ENCODE measurements at places on chromosomes 4 and X. TPM values are rescaled to one million over a fixed set of nuclear protein-coding genes. Genes with fewer than 3 reads are reported as not detected.

Gene CABS1
- total RNA-seq: not detected

Gene ZNF827
- 7.1 TPM for total RNA-seq

Gene CT45A5
- not detected for total RNA-seq

Gene SLC38A5
- 21.9 TPM for total RNA-seq

Gene NOX1
- not detected for total RNA-seq

Gene AADAT
- total RNA-seq: 2.3 TPM

Gene FRAS1
- 6.4 TPM for total RNA-seq

Gene IL2RG
- total RNA-seq: not detected

Measured in smooth muscle cell of the coronary artery (primary cell).